NCI-H2171 treated with DMSO at 0.1 percent for 48 hours (cell line): ENCODE measurements at places on chromosomes 2 and 18.
A peak's percentile ranks its signal among the peaks of the same experiment; 100 is the strongest.

GRCh38 chr2:54969940-54970338, 80.3 kb downstream of the RTN4 start:
- no peak for DNase-seq

DNA sequence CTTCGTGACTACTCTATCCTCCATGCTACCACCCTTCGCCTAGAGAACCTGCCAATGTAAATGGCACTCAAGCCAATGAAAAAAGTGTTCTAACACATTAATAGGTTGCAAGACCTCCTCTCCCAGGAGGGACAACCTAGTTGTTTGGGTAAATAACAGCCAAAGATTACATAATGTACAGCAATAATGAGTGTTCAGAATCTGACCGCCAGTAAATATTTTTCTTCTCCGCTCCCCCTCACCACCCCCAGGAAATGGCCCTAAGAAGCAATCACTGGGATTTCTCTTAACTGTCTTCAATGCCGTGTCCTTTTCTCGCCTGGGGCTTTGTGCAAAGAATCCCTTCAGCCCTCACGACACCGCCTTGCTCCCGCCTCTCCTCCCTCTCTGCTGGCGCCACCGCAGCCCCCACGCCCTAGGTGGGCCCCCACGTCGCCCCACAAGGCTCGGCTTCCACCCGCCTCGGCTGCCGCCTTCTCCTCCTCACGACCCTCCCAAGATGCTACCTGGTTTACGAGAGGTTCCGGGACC, 458 bp downstream of the HYCC2 start:
- no peak for DNase-seq

- DNase-seq, result no peak
Measured at GRCh38 chr2:234958311-234958710, 6.5 kb downstream of the SH3BP4 start.

- DNase-seq, result no peak
Measured at GRCh38 chr2:159156834-159157233, 129.7 kb downstream of the WDSUB1 start.

DNA sequence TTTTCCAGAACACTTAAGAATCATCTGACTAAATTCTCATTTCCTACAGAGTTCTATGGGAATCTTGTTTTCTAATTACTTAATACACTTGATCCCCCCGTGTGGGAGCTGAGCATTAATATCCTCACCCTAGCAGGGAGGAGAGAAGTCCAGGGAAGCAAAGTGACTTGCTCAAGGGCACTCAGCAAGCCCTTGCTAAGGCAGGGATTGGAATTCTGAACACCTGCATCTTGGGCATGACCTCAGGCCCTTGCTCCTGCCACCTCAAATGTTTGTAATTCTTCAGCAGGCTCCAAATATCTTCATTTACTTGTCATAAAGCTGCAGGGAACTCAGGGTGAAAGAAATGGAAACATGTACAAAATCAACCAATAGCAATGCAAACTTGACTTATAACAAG, 162.4 kb downstream of the GPD2 start:
- DNase-seq, result no peak

DNA sequence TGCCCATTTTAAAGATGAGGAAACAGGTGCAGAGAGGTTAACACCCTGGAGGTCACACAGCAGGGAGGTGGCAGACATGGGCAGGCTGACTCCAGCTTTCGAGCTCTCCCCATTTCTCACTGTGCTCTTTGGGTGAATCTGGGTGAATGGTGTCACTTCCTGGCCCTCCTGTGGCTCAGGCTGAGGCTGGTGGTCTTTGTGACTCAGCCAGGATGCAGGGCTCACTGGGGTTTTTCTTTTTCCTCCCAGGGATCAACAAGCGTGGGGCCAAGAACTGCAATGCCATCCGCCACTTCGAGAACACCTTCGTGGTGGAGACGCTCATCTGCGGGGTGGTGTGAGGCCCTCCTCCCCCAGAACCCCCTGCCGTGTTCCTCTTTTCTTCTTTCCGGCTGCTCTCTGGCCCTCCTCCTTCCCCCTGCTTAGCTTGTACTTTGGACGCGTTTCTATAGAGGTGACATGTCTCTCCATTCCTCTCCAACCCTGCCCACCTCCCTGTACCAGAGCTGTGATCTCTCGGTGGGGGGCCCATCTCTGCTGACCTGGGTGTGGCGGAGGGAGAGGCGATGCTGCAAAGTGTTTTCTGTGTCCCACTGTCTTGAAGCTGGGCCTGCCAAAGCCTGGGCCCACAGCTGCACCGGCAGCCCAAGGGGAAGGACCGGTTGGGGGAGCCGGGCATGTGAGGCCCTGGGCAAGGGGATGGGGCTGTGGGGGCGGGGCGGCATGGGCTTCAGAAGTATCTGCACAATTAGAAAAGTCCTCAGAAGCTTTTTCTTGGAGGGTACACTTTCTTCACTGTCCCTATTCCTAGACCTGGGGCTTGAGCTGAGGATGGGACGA, 13.2 kb downstream of the ITM2C start:
- DNase-seq, result no peak

GRCh38 chr18:58529714-58530354, 99.1 kb downstream of the ALPK2 start:
- peak; percentile 58 for DNase-seq

DNA sequence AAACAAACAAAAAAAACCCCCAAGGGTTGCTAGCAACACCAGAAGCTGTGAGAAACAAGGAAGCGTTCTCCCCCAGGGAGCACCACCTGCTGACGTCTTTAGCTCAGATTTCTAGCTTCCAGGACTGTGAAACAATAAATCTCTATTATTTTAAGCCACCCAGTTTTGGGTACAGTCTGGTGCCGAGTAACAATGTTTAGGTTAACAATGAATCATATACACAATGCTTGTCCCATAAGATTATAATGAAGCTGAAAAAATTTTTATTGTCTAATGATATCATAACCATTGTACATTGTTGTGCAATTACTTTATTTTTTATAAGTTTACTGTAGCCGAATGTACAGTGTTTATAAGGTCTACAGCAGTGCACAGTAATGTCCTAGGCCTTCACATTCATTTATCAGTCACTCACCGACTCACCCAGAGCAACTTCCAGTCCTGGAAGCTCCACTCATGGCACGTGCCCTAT, 72.1 kb upstream of the CAB39 start:
- DNase-seq, result peak; percentile 47

DNA sequence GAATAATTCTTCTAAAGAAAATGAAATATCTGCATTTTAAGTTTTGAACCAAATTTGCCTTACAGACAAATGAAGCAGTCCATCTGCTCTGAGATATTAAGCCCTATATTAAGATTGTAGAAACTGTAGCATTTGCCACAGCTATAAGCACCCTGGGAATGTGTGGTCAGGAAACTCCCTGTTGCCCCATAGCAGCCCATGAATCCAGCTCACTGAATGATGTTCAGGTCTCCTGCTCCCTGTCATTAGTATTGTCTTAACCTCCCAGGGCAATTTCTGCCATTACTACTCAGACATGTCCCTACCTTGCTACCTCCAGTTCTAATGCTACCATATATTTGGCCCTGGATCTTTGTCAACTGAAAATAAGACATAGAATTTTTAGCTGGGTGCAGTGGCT, 41.1 kb downstream of the CDK15 start:
- DNase-seq, result no peak

- DNase-seq, result no peak
Measured at GRCh38 chr2:101827246-101827645, 129.7 kb downstream of the MAP4K4 start.

DNA sequence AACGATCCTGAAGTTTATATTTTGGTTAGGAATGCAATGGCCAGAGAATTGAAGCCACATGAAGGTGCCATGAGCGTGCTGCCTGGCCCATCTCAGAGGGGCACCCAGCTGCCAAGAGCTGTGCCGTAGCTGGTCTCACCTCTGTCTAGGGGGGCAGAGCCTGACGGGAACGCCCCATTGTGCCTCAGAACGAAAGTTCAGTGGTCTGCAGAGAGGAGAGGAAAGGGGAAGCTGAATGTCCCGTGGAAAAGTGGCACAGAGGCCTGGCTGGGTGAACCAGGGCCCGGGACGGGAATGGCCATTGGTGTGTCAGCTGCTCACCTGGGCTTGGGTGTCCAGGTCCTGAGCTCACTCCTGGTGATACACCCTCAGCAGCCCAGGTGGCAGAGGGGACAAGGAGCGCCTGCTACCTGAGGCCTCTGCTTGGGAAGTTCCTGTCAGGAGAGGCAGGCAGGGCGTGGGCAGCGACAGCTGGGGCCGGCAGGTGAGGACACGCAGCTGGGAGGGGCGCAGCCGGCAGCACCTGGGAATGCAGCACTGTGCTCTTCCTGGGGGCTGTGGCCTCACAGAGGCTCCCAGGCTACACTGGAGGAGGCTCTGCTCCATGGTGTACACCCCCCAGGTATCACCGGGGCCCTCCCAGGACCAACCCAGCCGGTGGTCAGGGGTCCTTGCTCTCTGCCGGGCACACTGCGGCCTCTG, 67.3 kb downstream of the PARD6G start:
- peak; percentile 59 for DNase-seq

DNA sequence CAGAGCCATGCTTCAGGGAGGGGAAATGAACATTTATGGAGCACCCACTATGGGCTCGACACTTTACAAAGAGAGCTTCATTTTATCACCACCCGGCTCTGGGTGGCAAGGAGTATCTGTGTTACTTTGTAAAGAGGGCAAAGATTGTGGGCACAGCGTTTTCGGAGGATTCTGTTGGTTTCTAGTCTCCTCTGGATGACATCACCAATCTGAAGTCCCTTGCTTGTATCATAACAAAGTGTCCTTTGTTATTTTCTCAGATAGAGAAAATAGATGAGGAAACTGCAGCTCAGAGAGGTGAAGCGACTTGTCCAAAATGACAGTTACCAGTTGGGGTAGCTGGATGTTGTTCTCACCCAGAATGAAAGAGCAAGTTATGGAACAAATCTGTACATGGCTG, 162.8 kb downstream of the GLI2 start:
- no peak for DNase-seq

DNA sequence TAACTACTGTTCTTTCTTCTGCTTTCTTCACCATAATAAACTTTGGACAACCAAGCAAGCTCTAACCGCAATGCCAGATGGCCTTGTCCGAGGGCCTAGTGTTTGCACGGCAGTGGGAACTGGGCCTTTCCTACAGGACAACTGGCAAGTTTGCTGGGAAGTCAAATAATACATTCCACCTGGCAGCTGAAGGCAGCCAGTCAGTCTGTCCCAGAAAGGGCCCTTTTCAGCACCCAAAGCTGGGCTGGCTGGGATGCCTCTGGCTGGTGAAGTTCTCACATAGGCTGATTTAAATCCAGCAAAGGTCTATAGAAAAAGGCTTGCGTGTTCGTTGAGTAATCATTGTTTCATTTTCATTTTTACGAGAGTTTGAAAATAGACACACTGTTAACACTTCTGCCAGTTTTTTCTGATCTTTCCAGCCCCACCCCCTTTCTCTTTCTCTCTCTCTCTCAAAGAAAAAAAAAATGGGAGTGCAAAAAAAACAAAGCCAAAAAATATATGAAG, 110.0 kb upstream of the EPAS1 start:
- DNase-seq, result no peak

GRCh38 chr2:70978341-70979179, at the start of gene ANKRD53:
Gene ANKRD53 (plus strand): TSS chr2:70978630. CDS start chr2:70978646, 16 bp downstream.
- DNase-seq, result no peak

GRCh38 chr2:236587861-236588815, 18.5 kb downstream of the ACKR3 start:
- no peak for DNase-seq

- no peak for DNase-seq
Measured at GRCh38 chr2:183229386-183229785, 105.1 kb downstream of the NUP35 start.

DNA sequence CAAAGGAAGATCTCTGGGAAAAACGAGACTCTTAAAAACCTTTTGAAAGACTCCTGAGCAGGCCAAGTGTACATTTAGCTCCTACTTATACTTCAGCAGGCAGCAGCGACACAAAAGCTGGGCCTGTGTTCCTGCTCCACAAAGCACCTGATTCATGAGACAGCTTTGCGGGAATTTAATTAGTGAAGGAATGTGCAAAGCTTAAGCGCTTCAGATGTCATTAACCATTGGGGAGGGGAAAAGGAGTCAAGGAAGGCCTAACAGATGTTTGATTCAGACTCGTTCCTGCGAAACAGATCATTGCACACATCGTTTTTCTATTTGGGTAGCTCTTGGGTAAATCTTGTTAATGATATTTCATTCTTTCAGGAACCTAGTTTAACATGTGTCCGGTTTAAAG, 125.9 kb downstream of the MAIP1 start:
- peak; percentile 32 for DNase-seq

DNA sequence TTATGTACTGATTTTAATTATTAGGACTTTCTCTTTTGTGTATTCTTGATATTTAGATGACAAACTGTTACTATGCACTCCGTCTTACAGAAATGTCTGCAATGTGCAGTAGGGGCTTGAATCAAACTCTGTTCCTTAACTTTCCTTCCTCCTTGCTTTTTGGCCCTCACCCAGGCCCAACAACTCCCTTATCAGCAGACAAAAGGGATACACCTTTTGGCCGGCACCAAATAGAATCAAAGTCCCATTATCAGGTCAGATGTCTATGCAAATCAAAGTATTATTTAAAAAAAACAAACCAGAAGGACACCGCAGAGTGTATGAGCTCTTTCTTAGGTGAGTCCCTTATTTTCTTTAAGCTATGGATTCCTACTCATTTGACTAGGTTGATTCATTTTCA, 116.3 kb upstream of the SERPINE2 start:
- DNase-seq, result no peak

- DNase-seq, result peak; percentile 24
Measured at GRCh38 chr18:9055185-9055584, 47.3 kb upstream of the NDUFV2 start.

DNA sequence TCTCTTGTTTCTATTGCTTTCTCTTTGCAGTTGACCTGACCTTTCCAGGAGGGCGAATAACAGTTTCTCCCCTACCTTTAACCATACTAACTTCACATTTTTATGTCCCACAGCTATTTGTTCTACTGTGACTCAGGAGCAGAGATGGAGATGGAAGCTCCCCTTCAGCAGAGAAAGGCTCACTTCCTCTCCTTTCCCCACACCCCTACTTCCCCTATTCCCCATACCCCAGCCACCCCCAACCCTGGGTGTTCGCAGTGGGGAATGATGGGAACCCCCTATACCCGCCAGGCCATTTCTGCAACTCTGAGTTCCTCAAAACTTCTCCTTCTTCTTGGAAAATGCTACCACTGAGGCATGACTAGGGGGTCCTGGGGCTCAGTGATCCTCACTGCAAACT, 285.4 kb upstream of the MGAT5 start:
- DNase-seq, result no peak

- no peak for DNase-seq
Measured at GRCh38 chr18:12362473-12363174, 14.4 kb downstream of the AFG3L2 start.

DNA sequence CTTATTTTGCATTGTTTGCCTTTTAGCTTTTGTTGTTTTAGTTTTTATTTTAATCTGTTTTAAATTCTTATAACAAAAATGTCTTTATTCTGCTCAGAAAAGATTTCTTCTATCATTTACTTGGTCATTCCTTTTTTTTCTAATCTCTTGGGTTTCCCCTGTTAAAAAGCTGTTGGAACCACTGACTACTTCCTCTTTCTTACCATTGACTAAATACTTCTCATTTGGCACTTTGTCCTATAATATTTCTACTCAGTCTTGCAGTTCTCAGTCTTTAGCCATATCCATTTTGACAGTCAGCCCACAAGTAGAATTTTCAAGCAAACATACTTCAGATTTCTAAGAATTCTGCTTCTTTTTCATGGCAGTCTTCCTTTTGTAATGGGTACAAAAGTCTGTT, 567.2 kb downstream of the SATB2 start:
- DNase-seq, result no peak
